ENCODE measurements at places on chromosomes 3 and 15. TPM values are rescaled to one million over a fixed set of nuclear protein-coding genes. Genes with fewer than 3 reads are reported as not detected.

Gene PLSCR5
- total RNA-seq, result not detected

Gene STRC
- under 0.01 TPM for total RNA-seq

Gene ARHGAP31
- 24.0 TPM for total RNA-seq

Gene SEMA6D
- total RNA-seq, result 5.9 TPM

Gene PAK6
- total RNA-seq, result not detected

Gene OR5K2
- total RNA-seq, result not detected

Measured in pulmonary artery endothelial cell (primary cell).